ENCODE measurements at places on chromosomes 6 and 20. TPM values are rescaled to one million over a fixed set of nuclear protein-coding genes. Genes with fewer than 3 reads are reported as not detected.

GRCh38 chr20:33693741-33694638, 7.8 kb upstream of the E2F1 start:
- DNase-seq = no peak

The HMGCLL1 gene
- not detected for polyA plus RNA-seq

The HLA-DQA1 gene
- 0.59 TPM for polyA plus RNA-seq

DNA sequence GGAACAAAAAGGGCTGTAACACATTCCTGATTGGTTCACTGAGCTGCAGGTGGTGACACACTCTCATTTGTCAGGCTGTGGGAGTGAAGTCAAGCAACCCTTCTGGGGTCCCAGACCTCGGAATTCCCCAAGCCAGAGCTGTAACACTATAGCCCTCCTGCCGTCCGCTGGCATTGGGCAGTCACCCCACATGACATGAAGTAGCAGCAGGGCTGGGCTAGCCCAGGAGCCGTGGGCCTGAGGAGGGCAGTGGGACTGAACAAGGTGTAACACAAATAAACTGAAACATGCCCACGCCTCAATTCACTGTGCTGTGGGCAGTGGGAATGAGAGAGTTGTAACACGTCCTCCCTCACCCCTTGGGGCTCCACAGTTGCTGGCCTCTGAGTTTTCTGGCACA, 689.1 kb upstream of the EYS start:
- no peak for DNase-seq

- DNase-seq = no peak
Observed at GRCh38 chr6:27777614-27778355, 134.4 kb downstream of the OR2B2 start.

The BPIFB2 gene
- not detected for polyA plus RNA-seq

GRCh38 chr6:13435477-13436246, 51.7 kb downstream of the GFOD1 start:
- DNase-seq = no peak

The NRSN1 gene
- polyA plus RNA-seq = not detected

DNA sequence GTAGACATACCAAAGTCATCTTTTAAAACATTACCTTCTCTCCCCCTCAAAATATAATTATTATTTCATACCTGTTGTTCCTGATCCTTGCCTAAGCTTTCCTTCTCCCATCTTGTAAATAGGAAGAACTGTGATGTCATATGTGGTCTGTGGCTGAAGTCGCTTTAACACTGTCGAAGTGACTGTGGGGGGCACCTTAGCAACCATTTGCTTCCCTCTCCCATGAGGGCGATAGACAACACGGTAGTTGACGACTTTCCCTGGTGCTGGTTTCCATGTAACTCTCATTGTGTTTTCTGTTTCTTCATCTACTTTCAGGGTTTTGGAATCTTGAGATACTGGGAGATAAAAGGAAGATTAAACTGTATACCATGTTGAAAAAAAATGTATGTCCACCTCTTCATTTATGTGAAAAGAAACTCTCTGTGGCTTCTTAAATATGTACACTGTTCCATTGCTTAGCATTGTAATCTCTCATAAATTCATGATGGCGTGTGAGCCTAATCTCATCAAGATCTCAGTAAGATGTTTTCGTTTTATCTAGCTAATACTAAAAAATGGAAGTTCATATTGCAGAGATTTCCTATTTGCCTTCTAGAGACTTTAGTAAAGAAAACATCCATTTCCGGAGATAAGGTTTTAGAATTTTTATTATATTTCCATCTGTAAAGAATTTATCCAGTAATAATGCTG, 49.5 kb downstream of the COL12A1 start:
- DNase-seq = no peak

DNA sequence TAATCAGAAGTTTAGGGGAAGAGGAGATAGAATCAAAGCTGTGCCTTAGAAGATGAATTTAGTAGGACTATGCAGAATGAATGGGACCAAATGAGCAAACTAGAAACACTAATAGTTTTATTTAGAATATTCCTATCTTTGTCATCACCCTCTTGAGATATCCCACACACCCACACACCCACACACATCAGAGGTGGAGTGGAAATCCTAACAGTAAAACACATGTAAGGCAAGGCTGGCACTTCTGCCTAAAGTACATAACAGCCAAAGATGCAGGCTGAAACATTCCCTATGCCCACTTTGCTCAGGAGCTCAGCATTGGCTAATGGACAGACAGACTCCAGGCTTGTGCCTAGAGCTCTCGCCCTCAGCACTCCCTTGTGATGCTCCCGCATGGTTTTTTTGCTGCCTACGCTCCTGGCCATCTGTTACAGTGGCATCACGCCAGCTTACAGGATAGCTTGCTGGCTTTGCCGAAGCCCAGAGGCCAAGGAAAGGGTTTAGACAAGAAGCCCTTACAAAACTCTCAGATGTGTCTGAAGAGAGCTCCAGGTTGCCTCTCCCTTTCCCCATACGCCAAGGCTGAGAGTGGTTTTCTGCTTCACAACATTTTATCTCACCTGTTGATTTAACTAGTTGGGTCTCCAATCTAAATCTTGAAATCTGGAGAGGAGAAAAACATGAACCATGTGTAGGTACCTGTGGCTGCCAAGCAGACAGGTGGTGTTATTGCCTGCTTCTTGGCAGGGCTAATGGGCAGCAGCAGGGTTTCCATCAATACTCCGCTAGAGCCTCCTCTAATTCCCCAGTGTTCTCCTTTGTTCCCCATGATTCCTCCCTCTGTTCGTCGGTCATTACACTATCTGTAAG, 282.6 kb upstream of the ID4 start:
- DNase-seq = no peak

DNA sequence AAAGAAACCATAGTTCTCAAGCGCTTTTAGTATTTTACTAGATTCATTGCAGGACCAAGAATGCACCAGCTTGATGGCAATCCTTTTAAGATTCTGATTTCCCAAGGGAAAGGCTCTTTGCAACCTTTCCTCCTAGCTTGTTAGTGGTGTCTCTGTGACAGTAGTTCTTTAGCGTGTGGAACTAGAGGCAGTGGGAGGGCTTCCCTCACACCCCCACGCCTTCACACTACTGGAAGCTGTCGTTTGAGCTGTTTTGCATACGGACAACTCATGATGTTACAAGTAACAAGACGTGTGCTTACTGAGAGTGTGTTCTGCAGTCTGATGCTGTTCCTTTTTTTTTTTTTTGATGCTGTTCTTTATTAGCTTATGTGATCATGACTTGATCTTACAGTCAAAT, 34.1 kb downstream of the EYA4 start:
- DNase-seq = no peak

DNA sequence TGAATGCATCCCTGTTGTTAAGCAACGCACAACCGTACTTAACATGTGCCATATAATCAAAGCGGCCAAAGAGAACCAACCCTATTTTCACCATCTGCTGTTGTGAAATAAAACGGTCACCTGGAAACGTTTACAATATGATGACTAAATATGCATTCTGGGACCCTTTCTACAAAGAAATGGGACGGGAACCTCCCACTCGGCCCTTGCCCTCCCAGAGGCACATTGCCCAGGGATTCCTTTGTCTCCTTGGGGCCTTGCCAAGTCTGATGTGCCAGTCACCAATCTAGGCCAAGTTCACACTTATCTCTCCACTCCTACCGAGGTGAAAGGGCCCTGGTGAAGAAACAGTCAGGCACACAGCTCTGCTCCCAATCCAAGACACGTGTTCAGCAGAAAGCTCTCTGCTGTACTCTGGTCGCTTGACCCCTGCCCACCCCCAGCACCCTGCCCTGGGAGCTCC, 427.4 kb upstream of the JARID2 start:
- no peak for DNase-seq

GRCh38 chr20:38872491-38873049, 53.6 kb upstream of the FAM83D start:
- DNase-seq = no peak

The CEBPB gene
- 12.8 TPM for polyA plus RNA-seq

GRCh38 chr20:45775411-45775810, 16.3 kb downstream of the WFDC3 start:
- no peak for DNase-seq

The BLOC1S5 gene
- 31.4 TPM for polyA plus RNA-seq

The RBBP9 gene
- polyA plus RNA-seq = 6.9 TPM

The ECT2L gene
- 0.27 TPM for polyA plus RNA-seq

DNA sequence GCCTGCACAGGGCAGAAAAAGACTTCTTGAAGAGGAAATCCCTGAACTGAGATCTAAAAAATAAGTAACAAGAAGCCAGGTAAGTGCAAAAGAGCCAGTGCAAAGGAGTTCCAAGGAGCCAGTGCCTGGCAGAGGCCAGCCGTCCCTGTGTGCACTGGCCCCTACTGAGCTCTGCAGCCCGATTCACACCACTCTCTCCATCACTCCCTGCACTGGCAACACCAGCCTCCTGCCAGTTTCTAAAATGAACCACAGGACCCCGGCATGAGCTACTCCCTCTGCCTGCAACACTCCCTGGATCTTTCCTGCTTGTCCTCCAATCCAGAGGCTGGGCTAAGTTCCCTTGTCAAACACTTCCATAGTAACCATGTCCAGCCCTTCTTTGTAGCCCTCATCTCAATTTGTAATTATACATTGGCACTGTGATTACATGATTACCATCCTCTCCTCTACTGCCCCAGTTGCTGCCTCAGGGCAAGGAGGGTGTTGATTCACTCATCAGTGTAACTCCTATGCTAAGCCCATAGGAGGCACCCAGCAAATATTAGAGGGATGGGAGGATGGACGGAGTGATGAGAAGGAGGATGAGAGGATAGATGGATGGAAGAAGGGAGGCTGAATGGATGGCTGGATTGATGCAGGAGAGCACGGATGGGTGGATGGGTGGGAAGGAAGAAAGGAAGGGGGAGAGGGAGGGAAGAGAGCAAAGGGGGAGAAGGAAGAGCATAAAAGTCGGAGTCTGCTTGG, 49.3 kb downstream of the SIRPA start:
- DNase-seq = no peak

The LINC00237 gene
- not detected for polyA plus RNA-seq

DNA sequence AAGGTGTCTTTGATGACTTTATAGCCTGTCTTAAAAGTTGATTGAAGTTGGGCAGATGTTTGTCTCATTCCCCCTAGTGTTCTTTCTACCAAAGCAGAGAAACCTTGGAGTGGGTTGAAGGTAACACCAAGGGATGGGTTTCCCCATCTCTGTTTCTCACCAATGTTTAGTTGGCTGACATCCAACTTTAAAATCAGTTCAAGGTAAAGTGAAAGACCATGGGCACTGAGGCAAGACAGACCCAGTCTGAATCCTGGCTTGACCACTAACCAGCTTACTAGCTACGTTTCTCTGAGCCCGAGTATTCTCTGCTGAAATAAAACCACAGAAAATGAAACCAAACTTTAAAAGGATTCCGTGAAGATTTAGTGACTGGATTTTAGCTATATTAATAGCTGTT, 258.9 kb downstream of the KIF16B start:
- no peak for DNase-seq

The WFDC5 gene
- not detected for polyA plus RNA-seq

The NRM gene
- polyA plus RNA-seq = 7.6 TPM

GRCh38 chr6:40860443-40860842, 178.6 kb downstream of the UNC5CL start:
- DNase-seq = no peak

GRCh38 chr20:13953227-13953626, 37.2 kb downstream of the SEL1L2 start:
- DNase-seq = no peak

The TP53TG5 gene
- 0.24 TPM for polyA plus RNA-seq

- DNase-seq = no peak
Observed at GRCh38 chr6:168666170-168666569, 225.2 kb downstream of the SMOC2 start.

- DNase-seq = no peak
Observed at GRCh38 chr6:160285541-160286105, 27.0 kb upstream of the SLC22A2 start.

The AGPAT1 gene
- 19.5 TPM for polyA plus RNA-seq

DNA sequence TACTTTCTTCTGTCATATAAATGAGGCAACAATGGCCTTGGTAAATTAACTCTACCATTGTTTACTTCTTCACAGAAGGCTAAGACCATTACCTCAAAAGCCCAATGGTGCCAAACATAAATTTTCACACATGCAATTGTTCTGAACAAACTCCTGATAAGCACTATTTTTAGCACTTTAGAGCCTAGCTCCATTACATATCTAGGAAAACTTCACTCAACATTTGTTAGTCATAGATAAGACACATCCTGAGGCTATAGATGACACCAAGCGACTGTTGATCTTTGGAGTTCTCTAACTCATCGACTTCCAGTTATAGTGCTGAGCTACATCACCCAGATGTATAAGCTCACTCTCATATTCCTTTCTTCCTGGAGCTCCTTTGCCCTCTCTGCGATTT, 245.9 kb downstream of the EYS start:
- DNase-seq = no peak

DNA sequence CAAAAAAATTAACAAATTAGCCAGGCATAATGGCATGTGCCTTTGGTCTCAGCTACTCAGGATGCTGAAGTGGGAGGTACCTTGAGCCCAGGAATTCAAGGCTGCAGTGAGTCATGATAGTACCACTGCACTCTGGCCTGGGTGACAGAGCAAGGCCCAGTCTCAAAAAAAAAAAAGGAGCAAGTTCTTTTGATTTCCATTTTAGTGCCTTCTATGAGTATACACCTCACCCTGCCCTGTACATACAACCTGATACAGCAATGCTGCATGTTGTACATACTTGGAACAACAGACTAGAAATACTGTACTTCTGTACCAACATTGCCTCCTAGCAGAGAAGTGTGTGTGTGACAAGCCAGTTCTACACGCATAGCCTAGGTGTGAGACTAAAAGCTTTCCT, 97.3 kb upstream of the CARMIL1 start:
- DNase-seq = no peak

The EPB41L1 gene
- not detected for polyA plus RNA-seq

DNA sequence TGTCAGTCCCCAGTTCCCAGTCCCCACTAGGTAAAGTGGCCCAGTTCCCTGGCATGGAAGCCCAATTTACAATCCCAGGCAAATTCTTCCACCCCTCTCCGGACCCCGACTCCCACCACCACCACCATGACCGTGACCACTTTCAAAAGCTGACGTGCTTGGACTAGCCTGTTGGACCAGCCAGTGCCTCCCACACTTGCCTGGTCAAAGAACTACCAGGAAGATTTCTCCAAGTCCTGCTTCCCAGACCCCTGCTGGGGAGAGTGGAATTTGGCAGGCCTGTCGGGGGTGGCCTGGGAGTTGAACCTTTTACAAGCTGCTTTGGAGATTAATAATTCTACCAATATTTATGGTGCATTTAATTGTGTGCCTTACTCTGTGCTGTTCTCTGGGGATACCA, 1.4 kb upstream of the PTPRT start:
- no peak for DNase-seq

DNA sequence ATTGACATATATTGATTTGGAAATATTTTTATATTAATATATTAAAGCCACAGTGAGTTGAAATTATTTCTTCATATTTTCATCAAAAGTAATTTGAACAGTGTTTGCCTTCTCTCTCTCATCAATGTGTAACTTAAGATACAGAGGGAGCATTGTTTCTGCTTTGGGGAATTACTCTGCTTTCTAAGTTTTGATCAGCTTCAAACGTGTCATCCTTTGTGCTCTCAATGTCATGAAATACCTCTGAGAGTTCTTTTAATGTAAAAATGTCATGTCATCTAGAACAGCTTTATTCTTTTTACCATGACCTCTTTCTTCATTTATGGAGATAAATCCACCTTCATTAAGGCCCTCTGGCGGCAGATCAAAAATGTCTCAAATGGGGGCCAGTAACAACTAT, 259.4 kb upstream of the STXBP5 start:
- no peak for DNase-seq

- no peak for DNase-seq
Observed at GRCh38 chr6:80156221-80156620, 49.8 kb downstream of the BCKDHB start.

GRCh38 chr20:17733767-17734304, 34.1 kb downstream of the BANF2 start:
- no peak for DNase-seq

- DNase-seq = no peak
Observed at GRCh38 chr6:141110481-141110880, 1022.2 kb upstream of the GJE1 start.
